ENCODE measurements at places on chromosomes 2 and 18.

DNA sequence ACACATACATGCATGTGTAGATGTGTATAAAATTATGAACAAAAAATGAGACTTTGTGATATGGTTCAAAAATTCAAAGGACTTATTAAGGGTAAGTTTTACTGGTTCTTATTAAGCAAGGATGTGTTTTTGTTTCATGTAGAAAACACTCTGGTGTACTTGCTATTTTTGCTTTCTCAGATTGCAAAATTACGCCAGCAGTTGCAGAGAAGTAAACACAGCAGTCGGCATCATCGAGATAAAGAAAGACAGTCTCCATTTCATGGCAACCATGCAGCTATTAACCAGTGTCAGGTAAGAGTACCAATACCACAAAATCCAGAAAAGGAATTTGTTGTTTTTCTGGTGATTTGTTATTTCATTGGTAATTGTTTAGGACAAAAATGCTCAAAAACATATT, 91.3 kb downstream of the FAM117B start:
- DNase-seq, result no peak

DNA sequence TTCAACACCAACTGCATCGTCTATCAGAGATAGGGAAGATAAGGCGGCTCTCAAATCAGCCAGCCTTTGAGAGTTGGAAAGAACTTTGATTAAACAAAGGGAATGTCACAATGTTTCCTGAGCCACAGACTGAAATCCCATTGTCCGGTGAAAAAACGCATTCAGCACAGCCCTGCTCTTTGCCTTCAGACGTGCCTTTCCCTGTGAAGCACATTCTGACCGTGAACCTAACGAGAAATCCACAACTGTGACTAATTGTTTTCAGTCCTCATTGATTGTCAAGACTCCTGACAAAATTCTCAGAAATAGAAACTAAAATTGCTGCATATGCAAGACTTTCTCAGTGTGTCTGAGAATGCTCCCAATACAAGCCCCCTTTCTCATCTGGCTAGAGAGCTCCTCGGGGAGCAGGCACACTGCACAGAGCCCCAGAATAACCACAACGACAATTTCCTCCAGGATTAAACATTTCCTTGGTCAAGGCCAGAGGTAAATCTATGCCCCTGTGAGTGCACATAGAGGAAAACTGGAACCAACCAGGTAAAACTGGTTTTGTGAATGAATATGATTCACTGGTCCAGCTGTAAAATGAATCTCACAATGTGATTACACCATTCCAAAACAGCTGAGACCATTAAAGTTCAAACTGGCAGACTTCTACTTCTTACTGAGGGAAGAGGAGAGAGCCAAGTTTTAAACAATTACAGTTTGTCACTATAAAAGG, 561.9 kb upstream of the ID2 start:
- DNase-seq, result no peak

DNA sequence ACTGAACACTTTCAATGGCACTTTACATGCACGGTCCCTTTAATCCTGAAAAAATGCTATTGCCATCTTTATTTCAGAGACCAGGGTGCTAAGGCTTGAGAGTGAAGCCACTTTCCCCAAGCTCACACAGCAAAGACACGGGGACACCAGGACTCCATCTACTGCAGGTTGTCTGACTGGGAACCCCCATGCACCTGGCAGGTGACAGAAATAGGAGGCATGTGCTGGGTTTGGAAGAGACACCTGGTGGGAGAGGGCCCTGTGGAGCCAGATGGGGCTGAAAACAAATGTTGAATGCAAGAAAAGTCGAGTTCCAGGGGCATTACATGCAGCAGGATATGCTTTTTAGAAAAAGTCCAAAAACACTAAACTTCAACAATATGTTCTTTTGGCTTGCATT, 5.2 kb upstream of the EHD3 start:
- no peak for DNase-seq

DNA sequence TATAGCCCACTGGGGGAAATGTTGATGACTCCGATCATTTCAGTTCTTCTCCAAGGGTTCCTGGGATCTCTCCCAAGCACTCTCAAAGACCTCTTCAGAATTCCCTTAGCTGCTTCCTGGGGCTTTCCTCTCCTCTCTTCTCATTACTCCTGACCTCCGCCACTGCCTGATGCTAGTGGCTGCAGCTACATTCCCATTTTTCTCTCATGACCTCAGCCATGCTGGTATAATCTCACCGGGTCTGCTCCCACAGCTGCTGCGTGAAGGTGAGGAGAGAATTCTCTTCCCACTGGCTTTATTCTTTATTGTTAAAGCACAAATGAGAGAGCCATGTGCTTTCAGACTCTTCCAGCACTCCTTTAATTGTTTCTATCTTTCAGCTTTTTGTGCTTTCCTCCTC, 312.0 kb upstream of the ETAA1 start:
- DNase-seq, result no peak

DNA sequence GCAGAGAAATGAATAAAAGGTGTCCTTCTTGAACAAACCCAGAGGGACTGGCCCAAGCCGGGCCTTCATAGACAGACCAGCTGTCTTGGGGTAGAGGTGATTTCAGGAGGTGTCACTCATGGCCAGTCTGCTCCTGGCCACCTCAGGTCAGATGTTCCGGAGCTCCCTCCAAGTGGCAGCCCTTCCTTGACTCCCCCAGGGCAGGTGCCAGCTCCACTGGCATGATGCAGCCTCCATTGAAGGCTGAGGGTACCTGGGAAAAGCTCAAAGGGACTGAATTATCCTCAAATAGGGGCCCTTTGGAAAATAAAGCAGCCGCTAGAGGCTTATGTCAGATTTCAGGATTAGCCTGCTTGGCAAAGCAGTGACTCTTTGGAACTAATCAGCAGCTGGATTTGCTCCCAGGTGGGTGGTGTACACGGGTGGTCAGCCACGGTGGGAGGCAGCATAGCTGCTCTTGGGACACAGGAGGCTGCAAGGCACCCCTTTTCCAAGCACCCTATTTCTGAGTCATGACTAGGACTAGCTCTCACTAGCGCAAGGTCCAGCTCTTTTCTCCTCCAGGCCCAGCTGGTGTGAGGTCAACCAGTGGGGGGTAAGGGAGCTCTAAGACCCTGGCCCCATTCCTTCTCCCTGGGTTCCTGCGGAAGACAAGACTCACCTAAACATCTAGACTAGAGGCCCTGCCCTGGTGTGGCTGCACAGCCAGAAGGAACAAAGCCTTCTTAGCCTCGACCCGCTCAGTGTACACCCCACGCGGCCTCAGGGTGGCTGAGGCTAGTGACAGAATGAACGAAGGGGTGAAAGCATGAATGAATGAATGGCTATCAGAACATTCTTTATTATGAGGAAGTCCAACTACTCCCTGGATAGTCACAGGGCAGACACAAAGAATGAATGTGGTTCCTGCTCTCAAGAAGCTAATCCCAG, 29.3 kb downstream of the HS1BP3 start:
- no peak for DNase-seq

Measured in stimulated activated CD4-positive, alpha-beta T cell treated with anti-CD3 and anti-CD28 coated beads, Interleukin-1b, Interleukin-23, amount 100 ng/mL, for 1 hour (primary cell).